ENCODE measurements at places on chromosomes 7 and 10.
A peak's percentile ranks its signal among the peaks of the same experiment; 100 is the strongest.

DNA sequence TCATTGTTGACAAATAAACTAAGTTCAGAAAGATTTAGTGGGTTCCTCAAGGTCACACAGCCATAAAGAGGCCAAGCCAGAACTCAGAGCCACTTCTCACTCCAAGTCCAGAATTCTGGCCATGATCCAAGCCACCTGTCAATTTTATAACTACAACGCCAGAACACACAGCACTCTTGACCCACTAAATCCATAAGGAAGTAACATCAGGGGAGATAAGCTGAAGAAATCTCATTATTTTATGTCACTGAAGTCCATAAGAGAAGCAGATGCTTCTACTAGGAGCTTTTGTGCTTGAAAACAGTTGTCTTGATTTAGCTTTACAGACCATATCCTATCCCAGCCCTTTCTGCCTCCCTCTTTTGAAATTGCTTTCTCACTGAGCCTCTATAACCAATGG is 15.9 kb downstream of the ADAM12 start:
- no peak for DNase-seq

DNA sequence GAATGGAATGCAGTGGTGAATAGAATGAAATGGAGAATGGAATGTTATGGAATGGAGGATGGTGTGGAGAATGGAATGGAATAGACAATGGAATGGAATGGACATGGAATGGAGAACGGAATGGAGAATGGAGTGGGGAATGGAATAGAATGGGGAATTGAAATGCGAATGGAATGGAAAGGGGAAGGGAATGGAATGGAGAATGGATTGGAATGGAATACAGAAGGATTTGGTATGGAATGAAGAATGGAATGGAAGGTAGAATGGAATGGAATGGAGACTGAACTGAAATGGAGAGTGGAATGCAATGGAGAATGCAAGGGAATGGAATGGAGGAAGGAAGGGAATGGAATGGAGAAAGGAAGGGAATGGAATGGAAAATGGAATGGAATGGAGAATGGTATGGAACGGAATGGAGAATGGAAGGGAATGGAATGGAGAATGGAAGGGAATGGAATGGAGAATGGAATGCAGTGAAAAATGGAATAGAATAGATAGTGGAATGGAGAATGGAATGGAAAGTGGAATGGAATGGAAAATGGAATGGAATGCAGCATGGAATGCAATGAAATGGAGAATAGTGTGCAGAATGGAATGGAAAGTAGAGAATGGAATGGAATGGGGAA is 94.8 kb downstream of the NSUN6 start:
- no peak for DNase-seq

- peak; percentile 17 for DNase-seq
Observed at GRCh38 chr10:84076540-84077195, 62.6 kb upstream of the GHITM start.

DNA sequence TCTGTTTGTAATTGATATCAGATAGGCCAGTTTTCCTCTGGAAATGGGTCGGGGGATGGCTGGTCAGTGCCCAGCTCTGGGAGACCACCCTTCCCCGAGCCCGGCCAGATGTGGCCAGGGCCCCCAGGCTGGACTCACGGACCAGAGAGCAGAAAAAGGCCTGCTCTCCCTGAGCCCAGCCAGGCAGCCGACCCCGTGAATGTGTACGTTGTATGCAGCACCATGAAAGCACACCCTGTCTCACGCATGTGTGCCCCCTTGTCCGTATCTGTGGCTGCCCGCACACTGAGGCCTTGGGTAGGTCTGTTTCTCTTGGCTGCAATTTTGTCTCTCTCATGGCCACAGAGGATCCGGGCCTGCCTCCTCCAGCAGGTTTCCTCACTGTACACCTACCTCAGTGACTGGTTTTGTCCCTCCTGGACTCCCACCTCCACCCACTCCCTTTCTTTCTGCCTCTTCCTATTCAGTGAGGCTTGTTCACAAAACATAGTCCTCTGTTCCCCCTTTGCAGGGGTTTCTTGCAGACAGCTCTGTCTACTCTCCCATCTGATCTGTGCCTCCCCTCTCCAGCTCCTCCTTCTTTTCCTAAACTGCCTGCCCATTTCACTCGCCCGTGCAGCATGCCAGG is 23.6 kb upstream of the ANKRD2 start:
- DNase-seq = no peak

GRCh38 chr7:104862719-104863118 is 151.3 kb upstream of the KMT2E start:
- no peak for DNase-seq

- DNase-seq = no peak
Observed at GRCh38 chr7:39911167-39911566, 38.9 kb upstream of the CDK13 start.

DNA sequence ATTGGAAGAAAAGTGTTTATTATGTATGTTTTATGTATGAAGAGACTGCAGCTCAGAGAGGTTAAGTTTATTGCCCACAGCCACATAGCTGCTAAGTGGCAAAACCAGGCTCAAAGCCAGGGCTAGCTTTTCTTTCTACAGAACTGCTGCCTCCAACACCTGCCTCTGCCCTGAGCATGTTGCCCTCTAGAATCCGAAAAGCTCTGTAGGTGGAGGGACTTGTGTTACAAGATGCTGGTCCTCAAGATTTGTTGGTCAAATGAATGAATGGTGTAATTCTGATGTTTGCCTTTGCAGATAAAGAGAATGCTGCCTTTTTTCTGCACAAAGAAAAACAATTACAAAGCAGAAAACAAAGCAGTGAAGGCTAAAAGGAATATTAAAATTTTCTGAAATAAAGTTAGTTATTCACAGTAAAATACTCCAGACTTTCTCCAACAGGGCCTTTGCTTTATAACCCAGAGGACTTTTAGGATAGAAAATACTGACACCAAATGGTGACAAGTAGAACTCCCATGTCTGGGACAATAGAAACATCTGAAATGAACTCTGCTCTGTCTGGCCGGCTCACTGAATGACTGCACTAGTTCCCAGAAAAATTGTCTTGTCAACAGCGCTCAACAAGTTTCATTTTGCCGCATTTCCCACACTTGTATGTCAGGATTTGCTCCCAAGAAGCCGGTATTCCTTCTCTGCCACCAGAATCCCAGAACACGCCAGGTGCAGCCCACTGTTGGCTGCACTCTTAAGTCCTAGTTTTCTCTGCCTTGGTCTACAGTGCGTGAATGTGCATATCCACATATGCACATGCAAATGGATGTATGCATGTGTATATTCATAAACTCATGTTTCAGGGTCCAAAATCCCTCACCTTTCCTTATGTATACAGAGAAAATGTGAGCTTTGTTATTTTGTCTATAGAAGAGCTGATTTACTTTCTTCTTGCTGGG is 11.0 kb upstream of the DNTT start:
- DNase-seq = peak; percentile 26

DNA sequence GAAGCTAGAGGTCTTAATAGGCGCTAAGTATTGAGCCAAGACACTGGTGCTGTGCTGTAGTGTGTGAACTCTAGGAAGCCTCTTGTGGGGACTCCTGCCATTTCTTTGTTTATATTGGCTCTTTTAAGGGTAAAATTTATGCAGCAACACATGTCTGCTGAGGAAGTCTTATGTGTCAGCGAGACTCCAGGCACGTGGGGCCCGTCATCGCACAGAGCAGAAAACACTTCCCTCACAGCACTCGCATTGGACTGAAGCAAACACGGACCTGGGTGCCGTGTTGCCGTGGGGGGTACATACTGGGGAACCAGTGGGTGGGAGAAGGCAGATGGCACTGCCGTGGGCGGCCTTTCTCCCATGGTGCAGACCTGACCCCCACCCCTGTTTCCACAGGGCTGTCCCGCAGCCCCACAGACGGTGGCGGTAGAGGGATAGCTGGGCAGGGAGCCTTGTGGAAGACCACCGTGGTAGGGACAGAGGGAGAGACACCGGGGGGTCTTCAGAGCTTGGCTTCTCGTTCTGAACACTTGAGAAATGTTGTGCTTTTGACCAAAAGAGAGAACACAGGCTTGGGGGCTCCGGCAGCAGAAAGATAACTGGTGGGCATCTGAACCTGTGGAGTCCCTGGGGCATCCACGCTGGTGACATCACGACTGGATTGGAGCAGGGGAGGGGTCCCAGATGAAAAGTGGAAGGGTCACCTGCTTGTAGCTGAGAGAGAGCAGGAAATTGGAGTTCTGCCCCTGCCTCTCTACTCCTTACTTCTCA is 284.7 kb upstream of the SHH start:
- DNase-seq = no peak

GRCh38 chr7:5282543-5283316 is at the start of gene SLC29A4:
SLC29A4 (plus strand) TSS chr7:5282943; CDS start chr7:5287817, 4,874 bp downstream.
- DNase-seq = peak; percentile 73

GRCh38 chr10:71068861-71069271 is 143.5 kb upstream of the UNC5B start:
- DNase-seq = no peak

DNA sequence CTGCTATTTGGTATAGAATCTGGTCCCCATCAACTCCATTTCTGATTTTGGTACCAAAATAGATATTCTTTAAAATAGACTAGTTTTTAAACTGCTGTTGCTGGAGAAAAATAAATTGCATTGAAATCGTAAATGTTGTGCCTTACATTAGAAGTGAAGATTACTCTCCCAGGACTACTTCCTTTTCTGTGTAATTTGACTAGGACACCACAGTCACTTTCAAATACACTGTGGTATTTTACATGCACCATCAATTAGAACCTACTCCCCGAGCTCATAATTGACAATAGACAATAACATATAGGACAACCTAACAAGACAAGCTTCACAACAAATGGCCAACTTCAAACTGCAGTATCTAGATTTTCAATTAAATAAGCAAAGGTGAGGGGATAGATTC is 211.5 kb downstream of the DGKB start:
- DNase-seq = no peak
